ENCODE measurements at places on chromosomes 16 and 17. TPM values are rescaled to one million over a fixed set of nuclear protein-coding genes. Genes with fewer than 3 reads are reported as not detected.

Gene BCL6B
- total RNA-seq: 1.0 TPM

DNA sequence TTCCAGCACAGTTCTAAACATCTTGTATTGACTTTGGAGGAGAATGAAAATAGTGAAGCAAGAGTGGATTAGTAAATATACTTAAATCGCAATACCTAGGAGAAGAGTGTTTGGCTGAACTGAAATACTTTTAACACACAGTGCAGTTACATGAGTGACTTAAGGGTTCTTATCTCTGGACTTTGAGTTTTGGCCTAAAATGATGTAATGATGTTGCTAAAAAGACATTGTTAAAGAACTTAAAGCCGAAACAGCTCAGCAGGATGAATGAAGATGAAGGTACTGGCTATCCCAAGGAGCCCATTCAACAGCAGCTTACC, 28.1 kb downstream of the PMP22 start:
- no peak for DNase-seq

DNA sequence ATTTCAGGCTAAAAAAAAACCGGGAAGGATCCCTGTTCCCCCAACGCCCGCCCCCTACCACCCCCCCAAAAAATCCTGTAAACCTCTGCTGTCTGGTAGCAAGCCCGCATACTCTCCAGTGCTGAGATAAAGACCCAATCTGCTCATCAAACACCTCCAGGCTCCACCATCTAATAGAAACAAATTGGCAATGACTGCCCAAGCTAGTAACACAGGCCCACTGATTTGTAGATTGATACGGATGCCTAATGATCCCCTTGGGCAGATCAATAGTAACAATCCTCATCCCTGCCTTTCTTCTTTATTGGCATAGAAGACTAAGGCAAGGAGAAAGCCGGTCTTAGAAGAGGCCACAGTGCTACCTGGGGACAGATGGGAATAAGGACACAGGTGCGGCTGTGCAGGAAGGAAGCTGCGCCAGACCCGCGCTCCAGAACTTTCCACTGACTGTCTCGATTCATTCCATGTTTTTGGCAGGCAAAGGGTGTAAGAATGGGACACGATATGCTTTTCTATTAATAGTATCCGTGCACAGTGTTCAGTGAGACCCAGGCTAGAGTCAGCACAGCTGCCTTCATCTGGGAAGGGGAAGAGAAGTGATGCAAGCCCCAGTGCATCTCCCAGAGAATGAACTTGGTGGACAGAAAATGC, 407.6 kb upstream of the PSMD7 start:
- no peak for DNase-seq

DNA sequence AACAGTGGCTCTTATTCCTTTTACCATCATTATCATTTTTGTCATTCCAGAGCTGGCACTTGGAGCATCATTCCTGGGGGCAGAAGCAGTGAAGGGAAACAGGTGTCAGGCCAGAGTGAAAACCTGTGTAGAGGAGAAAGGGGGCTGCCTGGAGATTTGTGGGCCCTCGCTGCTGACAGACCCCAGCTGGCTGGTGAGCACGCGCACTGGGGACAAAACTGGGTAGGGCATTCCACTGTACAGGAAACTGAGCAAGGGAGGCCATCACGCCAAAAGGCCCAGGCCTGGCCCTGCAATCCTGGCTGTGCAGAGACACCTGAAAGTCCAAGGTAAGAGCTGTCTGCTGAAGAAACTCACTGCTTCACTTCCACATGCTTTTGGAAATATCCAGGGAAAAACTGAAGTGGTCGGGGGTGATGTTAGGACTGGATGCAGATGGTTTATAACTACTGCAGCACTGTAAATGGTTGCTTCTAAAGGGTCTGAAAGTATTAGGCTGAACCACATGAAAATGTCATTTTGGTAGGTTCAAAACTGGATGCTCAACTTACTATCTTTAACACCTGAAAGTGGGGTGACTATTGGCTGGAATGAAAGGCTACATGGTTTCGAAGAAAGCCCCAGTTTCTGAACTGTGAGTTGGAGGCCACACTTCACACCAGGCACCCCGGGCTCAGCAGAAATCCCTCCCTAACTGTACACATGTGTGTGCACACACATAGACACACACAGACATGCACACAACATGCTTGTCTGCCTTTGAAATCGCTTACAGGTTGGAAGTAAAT, 225.0 kb downstream of the C16orf78 start:
- no peak for DNase-seq

All from activated T-helper 2 cell treated with anti-CD3 and anti-CD28 coated beads, Interferon-gamma antibody, Interleukin-2, Interleukin-4, amounts not matched to agents 10 μg/mL and 5 μg/mL and 100 μg/mL, durations not matched to agents 14 hours and 24 hours and 36 hours (primary cell).